ENCODE measurements at places on chromosomes 7 and 10.

DNA sequence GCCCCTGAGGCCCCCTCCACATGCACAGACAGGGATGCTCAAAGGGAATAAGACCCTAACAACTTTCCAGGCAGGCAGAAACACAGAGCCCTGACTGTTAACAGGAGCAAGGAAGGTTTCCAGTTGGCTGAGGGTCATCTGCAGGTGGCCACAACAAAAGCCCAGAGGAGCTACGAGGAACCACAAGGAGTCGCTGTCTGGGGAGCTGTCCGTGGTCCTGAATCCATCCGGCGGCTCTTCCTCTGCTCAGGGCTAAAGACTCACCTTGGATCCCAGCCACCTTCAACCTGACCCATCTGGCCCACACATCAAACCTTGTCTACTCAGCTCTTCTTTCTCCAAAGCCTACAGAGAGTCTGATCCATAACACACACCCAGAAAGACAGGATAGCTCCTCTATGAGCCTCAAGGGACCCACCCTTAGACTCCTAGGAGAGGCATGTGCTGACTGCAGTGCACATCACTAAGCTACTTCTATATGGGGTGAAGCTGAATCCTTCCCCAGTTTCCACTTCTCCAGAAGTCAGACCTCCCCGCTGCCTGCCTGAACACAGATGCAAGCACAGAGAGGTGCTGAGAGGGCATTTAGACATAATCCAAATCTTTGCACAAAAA is 104.0 kb downstream of the SLIT1 start:
- peak; percentile 37 for DNase-seq

GRCh38 chr7:18570890-18571478 is 75.4 kb downstream of the HDAC9 start:
- no peak for DNase-seq

- DNase-seq: peak; percentile 38
Observed at GRCh38 chr10:5297466-5297865, 67.3 kb upstream of the UCN3 start.

DNA sequence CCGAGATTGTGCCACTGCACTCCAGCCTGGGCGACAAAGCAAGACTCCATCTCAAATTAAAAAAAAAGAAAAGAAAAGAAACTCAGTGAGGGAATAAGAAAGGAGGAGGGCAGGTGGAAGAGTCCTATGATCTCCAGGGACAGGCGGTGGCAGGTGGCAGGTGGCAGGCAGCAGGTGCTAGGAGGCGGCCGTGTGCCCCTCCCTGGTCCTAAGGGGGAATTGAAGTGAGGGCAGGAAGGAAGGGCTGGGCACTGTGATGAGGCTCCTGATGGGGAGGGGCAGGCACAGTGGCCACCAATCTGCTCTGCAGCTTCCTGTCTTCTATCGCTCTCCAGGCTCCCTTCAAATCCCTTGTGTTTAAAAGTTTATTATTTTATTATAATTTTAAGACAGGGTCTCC is 41.2 kb upstream of the UBE3C start:
- no peak for DNase-seq

DNA sequence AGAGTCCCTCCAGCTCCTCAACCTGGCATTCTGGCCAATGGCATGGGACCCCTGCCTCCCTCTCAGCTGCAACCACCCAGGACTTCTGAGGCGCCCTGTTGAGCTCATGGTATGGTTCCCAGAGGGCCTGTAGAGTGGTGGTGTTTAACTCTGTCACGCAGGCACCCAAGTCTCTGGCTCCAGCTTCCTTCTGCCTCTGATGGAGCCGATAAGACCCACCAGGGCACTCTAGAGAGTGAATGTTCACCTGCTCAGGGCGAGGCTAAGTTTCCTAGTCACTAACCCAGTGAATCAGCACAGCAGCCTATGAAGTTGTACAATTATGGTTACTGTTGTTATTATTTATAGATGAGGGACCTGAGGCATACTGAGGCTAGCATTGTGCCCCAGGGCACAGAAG is 120.4 kb downstream of the ZMIZ1 start:
- DNase-seq: no peak

- no peak for DNase-seq
Observed at GRCh38 chr7:90092506-90092905, 61.8 kb upstream of the STEAP1 start.

Data from CD4-positive, alpha-beta T cell treated with Interleukin-1 beta for 1 hour (primary cell).